Natural killer cell (primary cell): ENCODE measurements at places on chromosomes 7 and 10. TPM values are rescaled to one million over a fixed set of nuclear protein-coding genes. Genes with fewer than 3 reads are reported as not detected.

The HTR7 gene
- 0.11 TPM for total RNA-seq

The TRIL gene
- not detected for total RNA-seq

GRCh38 chr10:131172433-131172832, 139.1 kb downstream of the TCERG1L start:
- H3K27me3 ChIP-seq, result no peaks in the 10 kb centered on the region
- H3K27ac ChIP-seq, result no peak overlapping the region
- no peaks in the 10 kb centered on the region for H3K4me1 ChIP-seq
- DNase-seq, result no peak
- H3K4me3 ChIP-seq, result no peak overlapping the region
- no peaks in the 10 kb centered on the region for H3K36me3 ChIP-seq

DNA sequence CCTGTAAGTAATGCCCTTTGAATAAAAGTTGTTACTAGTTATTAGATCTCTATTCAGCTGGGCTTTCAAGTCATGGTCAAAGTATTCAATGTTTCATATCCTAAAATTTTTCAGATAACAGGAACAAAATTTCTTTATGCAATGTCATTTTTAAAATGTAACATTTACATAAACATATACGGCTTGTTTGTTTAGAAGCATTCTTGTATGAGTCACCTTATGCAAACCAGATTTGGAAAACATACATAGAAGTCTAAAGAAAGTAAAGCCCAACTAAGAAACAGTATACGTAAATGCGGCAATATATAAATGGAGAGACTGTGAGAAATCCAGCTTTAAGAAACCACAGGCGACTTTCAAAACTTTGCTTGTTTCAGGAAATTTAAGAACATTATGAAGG, 10.5 kb downstream of the TMEM168 start:
- DNase-seq, result no peak
- peaks cover 24% of the 10 kb centered on the region for H3K36me3 ChIP-seq
- no peak overlapping the region for H3K27ac ChIP-seq
- no peaks in the 10 kb centered on the region for H3K4me1 ChIP-seq
- no peak overlapping the region for H3K4me3 ChIP-seq

DNA sequence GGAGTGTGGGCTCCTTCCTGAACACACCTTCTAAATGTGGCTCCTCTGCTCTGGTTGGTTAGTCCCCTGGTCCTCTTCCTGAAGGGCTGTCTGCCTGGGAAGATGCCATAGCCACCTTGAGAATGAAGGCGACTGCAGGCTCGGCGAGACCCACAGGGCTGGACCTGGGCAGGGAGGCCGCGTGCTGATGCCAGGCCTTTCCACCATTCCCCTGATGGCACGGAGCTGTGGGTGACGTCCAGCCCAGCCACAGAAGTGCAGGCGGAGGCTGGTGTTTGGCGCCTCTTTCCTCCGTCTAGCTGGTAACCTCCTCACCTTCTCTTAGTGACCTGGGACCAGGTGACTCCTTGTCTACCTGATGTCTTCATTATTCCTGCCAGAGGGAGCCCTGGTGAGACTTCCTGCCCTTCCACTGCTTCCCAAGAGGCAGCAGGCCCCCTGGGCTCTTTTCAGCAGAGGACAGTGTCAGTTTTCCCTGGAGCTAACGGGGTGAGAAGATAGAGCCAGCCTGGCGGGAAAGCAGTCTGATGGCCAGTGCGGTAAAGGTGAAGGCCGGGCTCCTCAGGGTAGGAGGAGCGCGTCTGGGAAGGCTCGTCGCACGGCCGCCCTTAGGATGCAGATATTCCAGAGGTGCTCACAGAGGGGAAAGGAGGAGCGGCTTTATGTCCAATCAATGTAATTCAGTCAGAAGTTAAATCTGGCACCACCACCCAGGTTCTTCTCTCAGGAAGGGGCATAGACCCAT, 34.9 kb downstream of the GBX1 start:
- no peak for DNase-seq
- H3K4me1 ChIP-seq, result no peaks in the 10 kb centered on the region
- no peak overlapping the region for H3K27ac ChIP-seq
- H3K27me3 ChIP-seq, result no peaks in the 10 kb centered on the region

DNA sequence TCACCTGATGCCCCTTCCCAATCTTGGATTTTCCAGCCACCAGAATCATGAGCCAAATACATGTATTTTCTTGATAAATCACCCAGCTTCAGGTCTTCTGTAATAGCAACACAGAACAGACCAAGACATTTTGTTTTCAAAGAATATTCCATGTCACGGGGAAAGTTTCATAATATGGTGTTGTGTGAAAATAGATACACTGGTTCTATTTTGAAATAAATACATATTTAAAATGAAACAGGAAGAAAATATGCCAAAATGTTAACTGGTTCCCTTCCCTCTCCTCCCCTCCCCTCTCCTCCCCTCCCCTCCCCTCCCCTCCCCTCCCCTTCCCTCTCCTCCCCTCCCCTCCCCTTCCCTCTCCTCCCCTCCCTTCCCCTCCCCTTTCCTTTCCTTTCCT, 30.3 kb upstream of the CAMK1D start:
- H3K4me1 ChIP-seq, result no peaks in the 10 kb centered on the region
- DNase-seq, result no peak
- no peaks in the 10 kb centered on the region for H3K36me3 ChIP-seq

DNA sequence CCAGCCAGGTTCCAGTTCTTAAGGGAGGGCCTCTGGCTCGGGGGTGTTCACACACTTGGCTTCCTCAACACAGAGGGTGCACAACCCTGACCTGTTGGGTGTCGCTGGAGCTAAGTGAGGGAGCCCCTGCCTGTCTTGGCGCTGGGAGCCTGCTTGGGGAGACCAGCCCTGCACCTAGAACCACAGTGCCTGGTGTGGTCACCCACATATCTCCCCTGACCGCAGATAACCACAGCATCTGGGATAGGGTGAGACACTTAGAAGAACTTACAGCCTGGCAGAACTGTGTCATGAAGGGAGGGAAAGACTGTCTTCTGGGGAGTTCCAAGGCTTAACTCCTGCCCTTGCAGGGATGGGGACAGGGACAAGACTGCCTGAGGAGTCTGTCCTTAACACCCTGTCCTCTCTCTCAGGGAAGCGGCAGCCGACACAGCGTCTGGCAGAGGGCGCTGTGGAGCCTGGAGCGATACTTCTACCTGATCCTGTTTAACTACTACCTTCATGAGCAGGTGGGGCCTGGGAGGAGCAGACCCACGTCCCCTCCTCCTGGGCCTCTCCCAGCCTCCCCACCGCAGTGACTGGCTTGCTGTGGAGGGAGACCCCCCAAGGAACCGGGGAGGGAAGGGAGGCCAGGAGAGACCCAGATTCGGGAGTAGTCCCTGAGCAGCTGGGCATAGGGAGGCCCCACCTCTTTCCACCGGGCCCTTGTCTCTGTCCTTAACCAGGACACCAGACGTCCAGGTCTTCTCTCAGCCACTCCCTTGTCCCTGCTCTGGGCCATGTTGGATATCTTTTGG, 59.0 kb downstream of the PALD1 start:
- no peak overlapping the region for H3K27ac ChIP-seq
- H3K4me3 ChIP-seq, result no peak overlapping the region
- H3K27me3 ChIP-seq, result no peaks in the 10 kb centered on the region
- peaks cover 9% of the 10 kb centered on the region for H3K4me1 ChIP-seq
- peak; percentile 23 for DNase-seq
- H3K36me3 ChIP-seq, result no peaks in the 10 kb centered on the region

DNA sequence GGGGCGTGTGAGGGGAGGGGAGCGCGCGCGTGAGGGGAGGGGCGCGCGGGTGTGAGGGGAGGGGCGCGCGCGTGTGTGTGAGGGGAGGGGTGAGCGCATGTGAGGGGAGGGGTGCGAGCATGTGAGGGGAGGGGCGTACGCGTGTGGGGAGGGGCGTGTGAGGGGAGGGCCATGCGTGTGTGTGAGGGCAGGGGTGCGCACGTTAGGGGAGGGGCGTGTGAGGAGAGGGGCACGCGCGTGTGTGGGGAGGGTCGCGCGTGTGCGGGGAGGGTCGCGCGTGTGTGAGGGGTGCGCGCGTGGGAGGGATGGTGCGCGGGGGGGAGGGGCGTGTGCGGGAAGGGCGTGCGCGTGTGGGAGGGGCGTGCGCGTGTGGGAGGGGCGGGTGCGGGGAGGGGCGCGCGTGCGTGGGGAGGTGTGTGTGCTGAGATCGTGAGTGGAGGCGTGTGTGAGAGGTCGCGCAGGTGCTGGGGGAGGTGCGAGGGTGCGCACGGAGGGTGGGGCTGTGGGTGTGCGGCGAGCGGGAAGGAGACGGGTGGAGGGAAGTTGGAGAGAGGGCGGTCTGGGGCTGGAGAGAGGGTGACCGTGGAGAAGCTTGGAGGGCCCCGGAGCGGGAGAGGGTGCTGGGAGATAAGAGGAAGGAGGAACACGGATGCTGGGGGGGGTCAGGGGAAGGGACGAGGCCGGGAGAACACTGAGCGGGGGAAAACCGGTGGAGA, 19.7 kb downstream of the MXI1 start:
- DNase-seq, result peak; percentile 47
- peaks cover 1% of the 10 kb centered on the region for H3K27me3 ChIP-seq
- peak overlapping the region; percentile 36 for H3K27ac ChIP-seq

DNA sequence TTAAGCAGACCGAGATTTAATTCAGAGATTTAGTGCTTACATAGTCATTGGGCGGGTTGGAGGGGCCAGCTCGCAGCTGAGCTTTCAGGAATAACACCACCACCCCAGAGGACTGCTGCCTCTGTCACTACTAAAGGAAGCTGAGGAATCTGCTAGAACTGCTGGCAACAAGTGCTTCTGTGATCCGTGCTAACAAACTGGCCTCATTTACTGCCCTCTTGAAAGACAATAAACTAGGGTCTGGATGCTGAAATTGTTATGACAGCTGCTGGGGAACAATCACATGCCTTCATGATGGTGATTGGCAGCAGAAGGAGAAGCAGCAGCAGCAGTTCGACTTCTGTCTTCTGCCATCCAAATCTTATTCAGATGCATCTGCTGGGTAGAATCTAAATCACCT, 285.5 kb upstream of the TAC1 start:
- no peak overlapping the region for H3K27ac ChIP-seq
- DNase-seq, result no peak

GRCh38 chr10:59047180-59047579, 129.3 kb upstream of the PHYHIPL start:
- no peak overlapping the region for H3K4me3 ChIP-seq
- DNase-seq, result no peak
- H3K4me1 ChIP-seq, result no peaks in the 10 kb centered on the region
- no peaks in the 10 kb centered on the region for H3K27me3 ChIP-seq

DNA sequence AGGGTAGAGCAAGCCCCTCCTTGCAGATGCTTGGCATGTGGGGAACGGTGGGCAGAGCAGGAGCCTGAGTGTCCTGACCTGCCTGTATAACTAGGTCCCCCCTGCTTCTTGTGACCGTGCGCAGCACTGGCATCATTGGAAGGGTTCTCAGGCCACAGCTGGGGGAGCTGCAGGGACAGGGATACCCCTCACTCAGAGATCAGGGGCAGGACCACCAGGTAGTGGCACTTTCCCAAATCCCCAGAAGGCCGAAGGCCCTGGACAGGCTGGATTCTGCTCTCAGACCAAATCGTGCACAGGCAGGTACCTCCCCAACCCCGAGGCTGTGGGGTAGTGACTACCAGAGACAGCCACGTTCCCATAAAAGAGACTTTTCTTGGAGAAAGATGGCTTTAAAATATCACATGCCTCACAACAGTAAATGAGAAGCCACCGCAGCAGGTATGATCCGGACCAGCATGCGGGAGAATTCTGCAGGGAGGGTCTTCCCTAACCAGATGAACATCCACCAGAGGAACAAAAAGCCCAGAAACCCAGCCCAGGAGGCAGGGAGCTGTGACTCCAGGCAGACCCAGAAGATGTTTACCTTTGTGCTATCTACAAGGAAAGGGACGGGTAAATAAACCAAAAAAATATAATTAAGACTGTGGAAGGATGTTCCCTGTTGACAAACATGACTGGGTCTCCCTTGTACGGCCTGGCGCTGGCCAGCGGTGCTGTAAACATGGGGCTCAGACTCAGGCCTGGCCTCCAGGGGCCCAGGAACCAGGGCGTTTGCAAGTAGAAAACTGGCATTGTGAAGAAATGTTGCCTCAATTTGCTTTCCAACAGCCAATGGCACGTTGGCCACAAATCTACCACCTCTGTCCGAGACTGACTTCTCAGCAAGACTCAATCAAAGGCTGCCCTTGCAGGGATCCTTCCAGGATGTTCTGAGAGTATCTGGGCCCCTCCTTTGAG, 180.0 kb downstream of the TNS3 start:
- H3K36me3 ChIP-seq, result no peaks in the 10 kb centered on the region
- DNase-seq, result no peak
- H3K27ac ChIP-seq, result no peak overlapping the region
- H3K4me1 ChIP-seq, result no peaks in the 10 kb centered on the region
- H3K27me3 ChIP-seq, result no peaks in the 10 kb centered on the region

GRCh38 chr7:43461349-43462024, 121.4 kb upstream of the STK17A start:
- no peak overlapping the region for H3K4me3 ChIP-seq
- peaks cover 2% of the 10 kb centered on the region for H3K27me3 ChIP-seq
- H3K36me3 ChIP-seq, result no peaks in the 10 kb centered on the region
- DNase-seq, result no peak
- no peak overlapping the region for H3K27ac ChIP-seq

GRCh38 chr10:42959833-42960232, 117.0 kb upstream of the RET start:
- H3K36me3 ChIP-seq, result no peaks in the 10 kb centered on the region
- H3K27me3 ChIP-seq, result no peaks in the 10 kb centered on the region
- no peaks in the 10 kb centered on the region for H3K4me1 ChIP-seq
- no peak overlapping the region for H3K4me3 ChIP-seq
- no peak for DNase-seq
- H3K27ac ChIP-seq, result no peak overlapping the region

DNA sequence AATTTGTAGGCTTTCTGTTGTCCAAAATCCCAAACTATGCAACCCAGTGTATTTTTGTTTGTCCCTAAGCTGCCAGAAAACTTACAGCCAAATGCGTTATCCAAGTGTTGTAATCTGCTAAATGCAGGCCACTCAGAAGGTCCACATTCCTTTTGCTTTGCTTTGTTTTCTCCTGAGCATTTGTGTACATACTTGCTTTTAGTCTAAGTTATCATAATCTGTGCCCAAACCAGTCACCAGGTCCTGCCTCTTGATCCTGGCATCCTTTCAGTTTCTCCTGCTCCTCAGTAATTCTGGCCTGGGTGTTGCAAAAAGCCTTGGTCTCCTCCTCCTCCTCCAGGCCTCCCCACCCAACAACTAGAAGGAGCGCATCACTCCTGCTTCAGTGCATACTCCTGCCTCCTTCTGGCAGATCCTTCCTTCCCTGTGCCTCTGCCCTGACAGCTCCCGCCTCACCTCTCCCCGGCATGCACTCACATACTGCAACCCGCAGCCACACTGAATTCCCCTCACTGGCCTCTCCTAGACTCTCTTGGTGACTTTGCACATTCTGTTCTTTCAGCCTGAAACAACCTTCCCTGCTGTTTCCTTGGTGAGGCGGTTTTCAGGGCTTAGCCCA, 2.3 kb downstream of the DENND2A start:
- H3K36me3 ChIP-seq, result no peaks in the 10 kb centered on the region
- no peak overlapping the region for H3K4me3 ChIP-seq
- no peak overlapping the region for H3K27ac ChIP-seq

DNA sequence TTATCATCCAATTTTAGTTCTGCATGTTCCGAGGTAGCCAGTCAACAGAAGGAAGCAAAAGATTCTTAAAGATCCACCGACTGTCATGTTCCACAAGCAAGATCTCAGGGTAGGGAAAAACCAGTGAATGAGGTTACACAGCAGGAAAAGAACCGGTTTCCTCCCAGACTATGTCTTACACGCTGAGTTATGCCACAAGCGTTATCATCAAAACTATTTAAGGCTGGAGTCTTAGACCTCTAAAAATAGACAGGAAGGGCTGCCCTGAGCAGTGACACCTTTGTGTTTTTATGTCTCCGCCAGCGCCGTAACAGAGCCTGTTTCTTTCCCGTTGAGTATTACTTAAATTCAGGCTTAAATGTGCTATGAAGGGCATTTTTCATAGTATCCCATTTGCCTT, 48.3 kb downstream of the PROSER2 start:
- no peaks in the 10 kb centered on the region for H3K36me3 ChIP-seq
- H3K27me3 ChIP-seq, result peaks cover 2% of the 10 kb centered on the region
- DNase-seq, result no peak
- H3K4me1 ChIP-seq, result peaks cover 11% of the 10 kb centered on the region
- H3K27ac ChIP-seq, result no peak overlapping the region
